ENCODE measurements at places on chromosomes 2 and 18. TPM values are rescaled to one million over a fixed set of nuclear protein-coding genes. Genes with fewer than 3 reads are reported as not detected.

- DNase-seq, result no peak
These were observed 276.2 kb upstream of the TANK start for GRCh38 chr2:160884056-160884455.

DNA sequence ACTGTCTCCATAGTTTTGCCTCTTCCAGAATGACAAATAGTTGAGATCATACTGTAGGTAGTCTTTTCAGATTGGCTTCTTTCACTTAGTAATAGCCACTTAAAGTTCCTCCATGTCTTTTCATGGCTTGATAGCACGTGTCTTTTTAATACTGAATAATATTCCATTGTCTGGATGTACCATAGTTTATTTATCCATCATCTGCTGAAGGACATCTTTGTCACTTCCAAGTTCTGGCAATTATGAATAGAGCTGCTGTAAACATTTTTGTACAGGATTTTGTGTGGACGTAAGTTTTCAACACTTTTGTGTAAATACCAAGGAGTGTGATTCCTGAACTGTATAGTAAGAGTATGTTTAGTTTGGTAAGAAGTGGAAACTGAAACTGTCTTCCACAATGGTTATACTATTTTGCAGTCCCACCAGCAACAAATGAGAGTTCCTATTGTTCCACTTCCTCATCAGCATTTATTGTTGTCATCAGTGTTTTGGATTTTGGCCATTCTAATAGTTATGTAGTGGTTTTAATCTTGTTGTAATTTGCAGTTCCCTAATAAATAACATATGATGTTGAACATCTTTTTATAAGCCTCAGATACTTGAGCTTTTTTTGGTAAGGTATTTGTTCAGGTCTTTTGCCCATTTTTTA, 18.9 kb downstream of the LTBP1 start:
- DNase-seq, result no peak

DSG2 gene
- under 0.01 TPM for total RNA-seq

DNA sequence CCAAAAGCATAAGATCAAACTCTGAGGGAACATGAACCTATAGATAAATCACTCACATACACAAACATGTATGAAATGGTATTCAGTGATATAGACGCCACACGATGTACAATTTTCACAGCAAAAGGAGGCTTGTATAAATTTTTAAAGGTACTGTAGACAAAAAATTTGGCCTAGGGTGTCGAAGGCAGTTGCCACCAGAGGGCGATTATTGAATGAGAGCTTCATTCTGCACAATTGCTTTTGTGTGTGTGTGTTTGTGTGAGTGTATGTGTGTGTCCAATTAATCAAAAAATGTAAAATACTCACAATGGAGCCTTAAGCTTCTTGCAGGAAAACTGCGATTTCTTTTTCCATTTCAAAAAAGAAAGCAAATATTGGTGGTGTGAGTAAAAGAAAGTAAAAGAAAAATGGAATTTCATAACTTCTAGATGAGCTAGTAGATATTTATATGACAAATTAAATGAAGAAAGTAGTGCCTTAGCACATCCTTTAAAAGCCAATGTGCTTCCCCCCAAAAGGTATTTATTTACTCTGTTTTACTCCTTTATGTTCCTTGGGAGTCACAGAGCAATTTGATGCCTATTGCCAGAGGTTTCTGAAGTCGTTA, 800.1 kb downstream of the SATB2 start:
- peak; percentile 24 for DNase-seq

AQP12A gene
- total RNA-seq, result not detected

SLC4A5 gene
- not detected for total RNA-seq

TCF23 gene
- total RNA-seq, result not detected

AGXT gene
- total RNA-seq, result not detected

DNA sequence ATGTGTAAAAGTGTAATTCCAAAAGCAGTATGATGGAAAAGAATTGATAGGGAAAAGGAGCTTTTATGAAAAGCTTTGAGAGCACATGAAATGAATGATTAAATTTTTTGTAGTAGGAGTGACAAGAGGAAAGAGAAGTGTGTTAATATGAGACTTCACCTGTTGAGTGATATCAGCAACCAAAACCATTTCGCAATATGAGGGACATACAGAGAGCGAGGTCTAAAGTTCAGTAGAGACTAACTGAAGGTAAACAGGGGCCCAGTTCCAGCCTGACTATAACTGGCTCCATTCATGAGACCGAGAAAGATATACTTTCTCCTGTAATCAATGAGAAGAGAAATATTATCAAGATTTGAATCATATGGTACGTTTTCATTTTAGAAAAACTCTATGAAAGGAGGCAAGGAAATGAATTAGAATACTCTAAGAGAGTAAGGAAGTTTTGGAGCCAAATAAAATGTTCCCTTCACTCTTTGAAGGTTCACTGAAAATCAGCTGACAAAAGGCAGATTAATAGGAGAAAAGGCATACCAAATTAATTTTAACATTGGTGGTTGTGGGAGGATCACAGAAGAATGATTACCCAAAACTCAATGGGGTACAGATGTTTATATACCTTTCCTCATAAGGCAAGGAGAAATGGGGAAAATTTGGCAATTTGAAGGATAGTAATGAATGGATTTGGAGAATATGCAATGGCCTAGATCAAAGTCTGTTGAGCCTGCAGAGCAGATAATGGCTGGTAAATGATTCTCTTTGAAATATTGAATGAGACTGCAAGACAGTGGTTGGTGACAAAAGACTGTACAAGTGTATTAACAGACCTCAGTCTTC, 932.2 kb downstream of the TDRD15 start:
- DNase-seq, result no peak

DNA sequence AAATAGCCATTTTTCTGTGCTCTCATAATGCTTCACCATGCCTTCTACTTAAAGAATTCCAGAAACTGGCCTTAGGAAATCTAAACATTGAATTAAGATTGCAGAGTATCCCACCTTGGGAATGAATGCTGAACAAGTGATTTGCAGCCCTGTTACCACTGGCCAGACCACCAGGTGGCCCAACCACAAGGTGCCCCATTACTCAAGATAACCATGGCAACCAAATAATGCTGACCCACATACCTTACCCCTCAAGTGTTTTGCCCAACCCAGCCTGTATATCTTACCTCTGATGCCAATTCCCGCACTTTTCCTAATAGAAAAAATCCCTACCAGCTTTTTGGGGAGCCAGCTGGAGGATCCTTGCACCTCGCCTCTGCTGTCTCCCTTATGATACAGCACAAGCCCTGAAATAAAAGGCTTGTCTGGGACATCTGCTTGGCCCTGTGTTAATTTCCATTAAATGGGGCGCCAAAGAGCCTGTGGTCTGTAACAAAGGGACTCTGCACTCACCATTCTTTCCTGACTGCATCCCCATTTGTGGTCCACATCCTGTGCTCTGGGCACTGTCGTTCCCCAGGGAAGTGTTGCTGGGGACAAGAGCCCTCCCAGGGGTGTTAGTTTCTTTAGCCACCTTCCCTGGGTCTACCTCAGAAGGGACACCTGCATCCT, 17.3 kb upstream of the KCNF1 start:
- DNase-seq, result no peak

DNA sequence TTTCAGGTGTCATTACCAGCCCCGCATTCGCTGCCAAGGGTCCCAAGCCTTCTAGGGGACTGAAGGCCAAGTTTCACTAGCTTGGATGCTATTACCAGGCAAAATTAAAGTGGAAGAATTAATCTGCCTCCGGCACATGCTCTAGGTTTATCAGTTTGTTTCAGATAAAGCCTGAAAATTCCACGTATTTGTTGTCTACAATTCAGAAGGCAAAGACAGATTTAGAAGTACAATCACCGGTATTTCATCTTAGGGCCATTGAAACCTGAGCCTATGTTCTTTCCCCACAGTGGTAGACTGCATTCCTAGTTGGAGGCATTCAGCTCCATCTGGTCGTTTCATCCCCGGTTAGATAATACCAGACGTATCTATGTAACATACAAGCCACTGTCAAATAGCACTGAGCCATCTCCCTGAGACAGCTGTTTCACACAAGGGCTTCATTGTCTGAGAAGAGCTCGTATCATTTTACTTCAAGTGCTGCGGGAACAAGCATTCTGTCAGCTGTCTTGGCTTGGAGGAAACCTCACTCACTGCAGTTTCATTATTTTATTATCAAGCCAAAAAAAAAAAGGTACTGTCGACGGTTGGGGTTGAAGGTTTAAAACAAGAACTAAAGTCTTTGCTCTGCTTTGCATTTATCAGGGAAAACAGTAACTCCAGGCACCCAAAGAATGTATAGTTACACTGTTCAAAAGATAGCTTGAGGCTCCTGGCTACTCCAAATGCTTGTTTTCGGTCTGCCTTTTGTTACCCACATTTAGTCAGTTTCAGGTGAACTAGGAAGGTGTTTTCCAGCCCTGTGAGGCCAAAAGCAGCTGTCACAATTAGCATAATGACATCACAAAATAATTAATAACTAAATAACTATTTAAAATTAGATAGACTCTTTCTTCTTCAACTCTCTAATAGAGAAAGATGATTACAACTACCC, 76.7 kb downstream of the TGIF1 start:
- DNase-seq, result peak; percentile 98

GRCh38 chr2:80437959-80438358, 133.4 kb upstream of the LRRTM1 start:
- no peak for DNase-seq

- no peak for DNase-seq
These were observed 455.1 kb upstream of the HS6ST1 start for GRCh38 chr2:128773641-128774319.

DNA sequence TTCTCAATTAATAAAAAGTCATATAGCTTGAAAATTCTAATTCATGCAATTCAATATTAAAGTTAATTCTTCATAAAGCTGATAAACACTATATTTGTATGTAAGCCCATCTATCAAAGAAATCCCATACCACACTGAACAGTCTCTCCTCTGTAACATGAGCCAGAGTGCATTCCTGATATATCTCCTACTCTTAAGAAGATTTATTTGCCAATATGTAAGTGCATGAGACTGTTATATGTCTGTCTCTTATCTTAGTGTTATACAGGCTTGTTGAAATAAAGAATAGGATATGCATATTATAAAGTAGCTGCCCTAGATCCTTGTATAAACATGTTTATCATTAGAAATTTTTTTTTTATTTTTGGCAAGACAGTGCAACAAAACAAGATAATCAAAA, 40.4 kb upstream of the TTC32 start:
- no peak for DNase-seq

DNA sequence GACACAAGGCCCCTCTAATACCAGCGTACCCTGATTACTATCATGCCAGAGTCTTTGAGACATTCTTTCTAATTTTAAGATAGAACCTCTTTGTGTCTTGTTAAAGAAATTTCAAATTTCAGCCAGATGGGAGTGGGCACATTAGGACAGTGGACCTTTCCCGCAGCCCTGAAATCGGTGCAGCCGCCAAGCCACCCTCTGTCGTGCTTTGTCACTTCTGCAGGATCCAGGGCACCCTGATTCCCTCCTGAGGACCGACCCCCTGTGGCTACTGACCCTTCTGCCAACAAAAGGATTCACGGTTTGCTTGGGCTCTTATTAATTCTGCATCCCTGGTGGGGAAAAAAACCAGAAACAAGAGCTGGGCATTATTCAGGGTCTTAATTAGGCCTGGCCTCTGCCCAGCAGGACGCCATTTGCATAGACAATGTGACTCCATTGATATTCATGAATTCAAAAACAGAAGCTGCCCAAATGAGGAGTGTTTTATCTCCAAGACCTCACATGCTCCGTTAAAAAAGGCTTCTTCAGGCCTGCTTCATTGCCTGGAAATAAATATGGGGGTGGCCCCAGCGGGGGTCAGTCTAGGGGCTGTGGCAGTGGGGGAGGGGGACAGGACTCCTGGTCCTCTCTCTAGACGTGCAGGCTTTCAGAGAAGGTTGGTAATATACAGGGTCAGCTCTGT, 116.9 kb downstream of the ALPK2 start:
- no peak for DNase-seq

GRCh38 chr2:216711348-216711747, 16.0 kb upstream of the IGFBP5 start:
- no peak for DNase-seq

DNA sequence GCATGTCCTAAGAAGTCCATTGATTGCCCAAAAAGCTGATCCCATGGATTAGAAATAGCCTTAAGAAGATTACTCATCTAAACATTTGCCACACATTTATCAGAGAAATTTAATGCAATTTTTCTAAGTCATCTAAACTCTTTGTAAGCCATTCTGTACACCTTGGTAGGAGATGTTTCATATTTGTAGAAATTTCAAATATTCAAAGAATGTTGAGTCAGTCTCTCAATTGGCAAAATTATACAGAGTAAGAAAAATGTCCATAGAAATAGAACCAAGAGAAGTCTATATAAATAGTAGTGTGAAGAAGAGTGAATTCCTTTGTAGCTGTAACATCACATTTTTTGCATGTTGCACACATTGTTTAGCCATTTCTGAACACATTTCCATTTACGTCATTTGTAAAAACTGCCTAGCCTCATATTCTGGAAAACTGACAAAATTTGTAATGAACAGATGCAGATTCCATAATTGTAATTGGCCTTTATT, 128.6 kb downstream of the MSTN start:
- peak; percentile 84 for DNase-seq

GRCh38 chr2:96556441-96557330, 20.1 kb downstream of the ARID5A start:
- DNase-seq, result peak; percentile 80

- no peak for DNase-seq
These were observed 218.2 kb upstream of the RAB12 start for GRCh38 chr18:8391068-8391467.

IL36G gene
- total RNA-seq, result not detected

DNA sequence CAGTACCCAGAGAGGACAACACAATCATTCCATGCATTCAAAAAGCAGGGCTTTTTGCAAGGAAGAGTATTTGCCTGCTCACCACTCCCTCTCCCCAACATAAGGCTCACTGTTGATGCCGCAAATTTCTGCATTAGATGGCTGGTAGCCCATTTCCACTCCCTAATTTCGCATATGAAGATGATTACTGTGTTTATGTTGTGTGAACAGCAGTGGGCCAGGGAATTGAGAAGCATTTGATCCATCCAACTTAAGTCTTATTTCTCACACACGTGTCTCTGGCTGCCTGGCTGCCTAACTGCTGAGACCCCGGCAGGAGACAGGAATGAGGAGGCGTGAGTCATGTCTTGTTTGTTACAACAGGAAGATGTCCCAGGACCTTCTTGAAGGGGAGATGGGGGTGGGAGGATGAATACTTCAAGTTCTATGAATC, 294.1 kb downstream of the ALK start:
- peak; percentile 72 for DNase-seq

DNA sequence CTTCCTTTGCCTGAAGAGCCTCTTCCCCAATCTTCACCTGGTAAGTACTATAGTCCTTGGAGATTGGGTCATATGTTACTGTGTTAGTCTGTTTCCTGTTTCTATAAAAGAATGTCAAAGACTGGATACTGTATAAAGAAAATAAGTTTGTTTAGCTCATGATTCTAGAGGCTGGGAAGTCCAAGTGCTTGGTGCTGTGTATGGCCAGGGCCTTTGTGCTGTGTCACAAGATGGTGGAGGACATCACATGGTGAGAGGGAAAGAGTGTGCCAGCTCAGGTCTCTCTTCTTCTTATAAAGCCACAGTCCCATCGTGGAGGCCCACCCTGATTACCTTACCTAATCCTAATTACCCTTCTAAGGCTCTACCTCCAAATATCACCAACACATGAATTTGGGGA, 20.9 kb downstream of the ARHGAP28 start:
- no peak for DNase-seq

SFTPB gene
- not detected for total RNA-seq

GALNT14 gene
- not detected for total RNA-seq

ASPRV1 gene
- total RNA-seq, result not detected

- DNase-seq, result no peak
These were observed 1.6 kb downstream of the MOCOS start for GRCh38 chr18:36188916-36189315.

GRCh38 chr2:126966601-126967000, 67.9 kb downstream of the TEX51 start:
- no peak for DNase-seq

- no peak for DNase-seq
These were observed 38.4 kb downstream of the TGFBRAP1 start for GRCh38 chr2:105290981-105291660.

Measured in LHCN-M2 (cell line).